ENCODE measurements at places on chromosomes 4 and X.

- H3K27ac ChIP-seq = no peak overlapping the region
- H3K4me1 ChIP-seq = no peaks in the 10 kb centered on the region
- H3K4me3 ChIP-seq = no peak overlapping the region
- H3K36me3 ChIP-seq = no peaks in the 10 kb centered on the region
Observed at GRCh38 chr4:90845777-90846176, 718.6 kb downstream of the CCSER1 start.

- peaks cover 25% of the 10 kb centered on the region for H3K27me3 ChIP-seq
- no peaks in the 10 kb centered on the region for H3K4me1 ChIP-seq
- no peak overlapping the region for H3K4me3 ChIP-seq
- no peaks in the 10 kb centered on the region for H3K36me3 ChIP-seq
- H3K27ac ChIP-seq = no peak overlapping the region
Observed at GRCh38 chrX:17030580-17031270, 84.3 kb downstream of the REPS2 start.

GRCh38 chr4:8819019-8819418, 52.6 kb downstream of the HMX1 start:
- no peak overlapping the region for H3K4me3 ChIP-seq
- no peaks in the 10 kb centered on the region for H3K27me3 ChIP-seq
- H3K27ac ChIP-seq = no peak overlapping the region
- H3K4me1 ChIP-seq = no peaks in the 10 kb centered on the region

DNA sequence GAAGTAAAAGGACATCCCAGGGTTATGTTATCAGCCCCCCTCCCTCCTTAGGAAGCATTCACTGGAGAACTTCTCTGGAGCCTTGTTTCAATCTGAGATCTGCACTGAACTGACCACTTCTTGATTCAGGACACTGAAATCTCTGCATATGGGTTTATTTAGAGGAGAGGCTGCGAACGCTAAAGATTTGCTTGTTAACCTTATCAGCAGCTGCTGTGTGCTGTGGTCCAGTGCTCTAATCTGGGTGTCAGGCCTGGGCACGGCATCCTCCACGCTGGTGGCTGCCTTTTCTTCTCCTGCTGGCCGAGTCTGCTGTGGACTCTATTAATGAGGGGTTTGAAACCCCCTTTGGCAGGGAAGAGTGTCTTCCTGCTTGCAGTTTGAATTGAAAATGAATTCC, 1094.7 kb upstream of the TENM3 start:
- H3K36me3 ChIP-seq = no peaks in the 10 kb centered on the region
- H3K4me1 ChIP-seq = no peaks in the 10 kb centered on the region
- H3K4me3 ChIP-seq = no peak overlapping the region
- H3K27me3 ChIP-seq = peaks cover 10% of the 10 kb centered on the region
- no peak for DNase-seq
- no peak overlapping the region for H3K27ac ChIP-seq

DNA sequence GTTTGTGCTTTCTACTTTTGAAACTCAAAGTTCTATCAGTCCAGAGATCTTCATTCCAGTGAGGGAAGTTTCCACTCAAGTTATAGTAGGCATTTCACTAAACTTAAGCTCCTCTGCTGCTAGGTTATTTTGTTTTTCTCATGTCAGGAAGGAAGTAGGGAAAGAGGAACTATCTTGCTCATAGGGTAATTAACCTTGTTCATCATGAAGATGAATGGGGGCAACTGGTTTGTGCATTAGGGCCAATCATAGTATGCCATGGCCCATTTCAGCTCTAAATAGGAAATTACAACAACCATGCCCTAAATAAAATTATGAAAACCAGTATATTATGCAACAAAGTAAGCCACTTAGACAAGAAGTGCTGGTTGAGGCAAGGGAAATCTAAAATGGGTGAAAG, 804.7 kb upstream of the NDST4 start:
- H3K27me3 ChIP-seq = no peaks in the 10 kb centered on the region
- DNase-seq = peak; percentile 91
- no peaks in the 10 kb centered on the region for H3K36me3 ChIP-seq
- no peak overlapping the region for H3K4me3 ChIP-seq
- peak overlapping the region; percentile 67 for H3K27ac ChIP-seq

DNA sequence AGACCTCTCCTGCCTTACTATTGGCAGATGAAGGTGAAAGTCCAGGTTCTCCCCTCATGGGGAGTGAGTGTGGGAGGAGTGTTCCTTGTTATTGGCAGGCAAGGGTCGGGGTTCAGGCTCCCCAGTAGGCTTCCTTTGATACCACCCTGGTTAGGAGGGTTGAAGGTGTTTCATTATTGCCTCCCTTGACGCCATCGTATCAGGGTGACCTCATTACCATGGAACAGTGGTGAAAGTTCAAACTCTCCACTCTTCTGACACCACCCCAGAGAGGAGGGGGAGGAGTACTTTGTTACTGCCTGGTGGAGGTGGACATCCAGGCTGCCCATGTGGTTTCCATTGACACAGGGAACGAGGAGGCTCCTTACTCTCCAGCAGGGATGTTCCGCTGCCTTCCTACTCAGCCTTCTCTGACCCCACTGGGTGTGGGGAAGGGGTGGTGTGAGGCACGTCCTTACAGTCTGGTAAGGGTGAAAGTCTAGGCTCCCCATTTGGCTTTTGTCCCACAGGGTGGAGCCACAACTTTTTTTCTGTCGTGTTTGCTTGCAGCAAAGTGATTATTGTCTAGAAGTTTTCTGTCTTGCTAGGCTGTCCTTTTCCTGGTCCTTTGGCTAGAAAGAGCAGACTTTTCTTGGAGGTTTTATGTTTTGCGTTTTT, 37.2 kb upstream of the USP9X start:
- H3K27ac ChIP-seq = no peak overlapping the region
- peaks cover 2% of the 10 kb centered on the region for H3K4me1 ChIP-seq
- no peak overlapping the region for H3K4me3 ChIP-seq
- no peaks in the 10 kb centered on the region for H3K27me3 ChIP-seq
- no peak for DNase-seq

DNA sequence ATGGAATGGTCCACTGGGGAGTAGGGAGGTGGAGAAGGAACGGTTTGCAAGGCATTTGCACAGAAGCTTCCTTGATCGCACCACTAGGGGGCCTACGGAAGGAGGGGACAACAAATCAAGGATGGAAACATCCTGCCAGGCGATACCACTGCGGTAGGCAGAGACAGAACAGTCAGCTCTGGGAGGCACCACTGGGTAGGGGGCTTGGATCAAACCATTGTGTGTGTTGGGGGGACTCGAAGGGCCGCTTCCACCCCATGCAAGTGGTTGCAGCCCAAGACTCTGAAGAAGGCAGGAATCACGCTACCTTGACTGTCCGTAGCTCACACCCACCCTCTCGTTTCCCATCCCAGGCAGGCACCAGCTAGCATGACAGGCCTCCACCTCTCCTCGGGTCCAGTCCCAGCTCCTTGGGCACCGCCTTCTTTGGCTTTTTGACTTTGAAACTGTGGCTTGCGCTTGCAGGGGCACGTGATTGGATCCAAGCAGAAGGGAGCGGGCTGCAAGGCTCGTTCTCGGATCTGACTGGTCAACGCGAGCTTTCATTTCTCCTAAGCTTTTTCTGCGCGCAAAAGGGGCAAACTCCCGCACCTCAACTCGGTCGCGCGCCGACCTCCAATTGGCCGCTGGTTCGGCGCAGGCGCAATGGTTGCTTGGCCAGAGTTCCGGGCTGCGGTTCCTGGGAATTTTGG, 28.4 kb downstream of the GAGE1 start:
- H3K27me3 ChIP-seq = no peaks in the 10 kb centered on the region
- H3K4me1 ChIP-seq = no peaks in the 10 kb centered on the region
- peak; percentile 11 for DNase-seq

DNA sequence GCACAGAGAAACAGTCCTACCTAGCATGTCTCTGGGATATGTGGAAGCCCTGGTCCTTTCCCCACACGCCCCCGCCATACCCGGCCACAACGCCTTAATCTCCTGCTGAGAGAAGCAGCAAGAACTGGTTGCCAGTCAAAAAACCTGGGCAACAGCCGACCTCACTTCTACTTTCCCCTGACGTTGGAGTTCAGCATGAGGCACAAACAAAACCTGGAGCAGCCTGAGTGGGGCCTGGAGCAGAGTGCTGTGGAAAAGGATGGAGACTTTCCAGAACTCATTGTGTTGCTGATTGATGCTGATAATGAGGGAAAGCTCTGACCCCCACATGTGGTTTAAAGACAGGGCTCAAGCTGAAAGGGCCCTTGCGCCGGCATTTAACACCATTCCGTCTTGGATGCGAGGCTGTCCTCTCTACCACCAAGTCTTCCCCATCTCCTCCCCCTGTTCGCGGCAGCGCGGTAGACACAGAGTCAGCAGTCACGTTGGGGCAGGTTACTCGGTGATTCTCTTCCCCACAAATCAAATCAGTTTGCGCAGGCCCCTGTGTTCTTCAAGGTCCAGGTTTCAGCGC, 666 bp downstream of the CCDC158 start:
- no peak for DNase-seq
- no peak overlapping the region for H3K27ac ChIP-seq
- no peak overlapping the region for H3K4me3 ChIP-seq
- H3K4me1 ChIP-seq = no peaks in the 10 kb centered on the region
- H3K36me3 ChIP-seq = no peaks in the 10 kb centered on the region

- H3K36me3 ChIP-seq = no peaks in the 10 kb centered on the region
- peak; percentile 85 for DNase-seq
- no peaks in the 10 kb centered on the region for H3K27me3 ChIP-seq
- H3K4me3 ChIP-seq = no peak overlapping the region
- peaks cover 7% of the 10 kb centered on the region for H3K4me1 ChIP-seq
Observed at GRCh38 chrX:22666441-22666840, 333.3 kb upstream of the DDX53 start.

DNA sequence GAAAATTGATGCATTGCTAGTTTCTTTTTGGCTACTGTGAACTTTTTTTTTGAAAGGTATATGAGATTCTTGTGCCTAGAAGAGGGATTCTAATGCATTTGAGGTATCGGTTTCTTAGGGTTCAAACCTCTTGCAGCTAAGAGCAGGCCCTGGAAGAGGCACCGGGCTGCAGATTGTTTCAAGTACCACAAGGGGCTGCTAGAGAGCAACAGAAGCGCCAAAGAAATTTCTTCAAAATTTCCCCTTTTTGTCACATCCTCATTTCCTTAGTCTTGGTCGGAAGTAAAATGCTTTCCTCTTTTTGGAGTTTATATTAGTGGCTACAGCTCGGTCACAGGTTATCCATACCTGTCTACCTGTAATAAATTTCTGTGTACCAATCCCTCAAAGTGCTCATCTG, 89.8 kb downstream of the PDGFRA start:
- no peaks in the 10 kb centered on the region for H3K36me3 ChIP-seq
- H3K27me3 ChIP-seq = no peaks in the 10 kb centered on the region
- no peak overlapping the region for H3K4me3 ChIP-seq
- no peaks in the 10 kb centered on the region for H3K4me1 ChIP-seq

- H3K4me1 ChIP-seq = peaks cover 13% of the 10 kb centered on the region
- no peak for DNase-seq
- no peak overlapping the region for H3K4me3 ChIP-seq
- H3K36me3 ChIP-seq = peaks cover 11% of the 10 kb centered on the region
- H3K27me3 ChIP-seq = no peaks in the 10 kb centered on the region
Observed at GRCh38 chr4:75769036-75769435, 44.7 kb downstream of the USO1 start.

DNA sequence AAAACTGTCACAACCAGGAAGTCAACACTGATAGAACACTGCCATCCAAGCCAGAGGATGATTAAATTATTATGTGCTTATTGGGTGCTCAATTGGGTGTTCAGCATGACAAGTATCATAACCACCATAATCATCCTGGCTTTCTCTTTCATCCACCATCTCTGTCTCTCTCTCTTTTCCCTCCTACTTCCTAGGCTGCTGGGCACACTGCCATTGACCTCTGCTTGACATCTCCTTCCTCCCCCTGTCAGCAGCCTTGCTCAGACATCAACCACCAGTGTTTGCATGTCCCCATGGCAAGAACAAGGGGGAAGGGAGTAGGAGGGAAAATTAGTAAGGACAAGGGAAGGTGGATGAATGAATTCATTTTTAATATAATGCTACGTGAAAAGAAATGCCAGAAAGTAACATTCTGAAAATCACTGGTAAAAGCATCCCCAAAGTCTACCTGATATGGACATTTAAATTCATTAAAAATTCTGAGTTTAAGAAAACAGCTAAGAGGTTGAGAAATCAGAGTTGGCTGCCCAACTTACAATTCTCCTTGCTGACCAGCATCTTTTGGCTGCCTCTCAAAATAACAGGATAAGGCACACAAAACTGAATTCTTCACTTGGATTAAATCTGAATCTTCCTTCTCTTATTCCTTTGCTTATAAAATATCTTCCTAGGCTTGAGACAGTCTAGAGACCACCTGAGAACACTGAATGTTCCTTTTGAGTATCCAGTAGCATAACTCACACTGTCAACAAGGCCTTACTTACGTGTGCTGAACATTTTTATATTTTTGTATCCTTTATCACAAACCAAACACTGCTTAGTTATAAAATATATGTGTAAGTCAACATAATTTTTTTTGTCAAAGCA, 48.5 kb downstream of the SNCA start:
- H3K4me3 ChIP-seq = no peak overlapping the region
- no peaks in the 10 kb centered on the region for H3K36me3 ChIP-seq
- no peak for DNase-seq
- no peak overlapping the region for H3K27ac ChIP-seq
- no peaks in the 10 kb centered on the region for H3K27me3 ChIP-seq

DNA sequence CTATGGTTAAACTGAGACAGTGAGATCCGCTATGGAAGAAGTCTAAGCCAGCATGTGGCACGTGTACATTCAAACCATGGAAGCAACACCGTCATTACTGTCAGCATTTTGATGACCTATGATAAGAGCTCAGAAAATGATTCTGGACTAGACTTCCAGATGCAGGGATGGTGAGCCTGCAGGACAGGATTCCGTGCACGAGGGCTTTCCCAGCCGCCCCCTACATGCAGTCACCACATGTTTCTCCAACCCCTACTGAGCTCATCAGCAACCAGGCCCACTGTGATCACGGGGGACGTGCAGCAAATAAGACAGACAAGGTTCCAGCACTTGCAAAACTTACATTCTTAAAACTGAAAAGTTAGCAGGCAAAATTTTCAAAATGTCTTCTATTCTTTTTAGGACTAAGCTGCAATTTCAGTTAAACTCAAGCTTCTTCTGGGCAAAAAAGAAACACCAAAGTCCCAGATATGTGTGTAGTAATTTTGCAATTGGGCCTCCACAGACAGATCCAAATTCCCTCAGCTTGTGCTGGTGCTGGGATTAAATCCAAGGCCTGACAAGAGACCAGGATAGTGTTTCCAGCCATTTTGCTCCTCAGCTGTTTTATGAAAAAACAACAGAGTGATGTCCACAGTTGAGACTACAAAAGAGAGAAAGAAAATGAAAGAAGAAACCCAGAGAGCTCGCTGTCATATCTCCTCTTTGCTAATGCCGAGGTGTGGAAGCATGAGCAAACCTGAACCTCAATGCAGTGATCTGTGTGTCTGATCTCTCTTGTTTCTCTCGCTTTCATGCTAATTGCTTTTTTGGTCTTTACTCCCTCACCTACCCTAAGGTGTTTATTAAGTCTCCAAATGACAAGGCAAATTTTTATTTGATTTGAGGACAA, 118.2 kb downstream of the AFAP1 start:
- peaks cover 30% of the 10 kb centered on the region for H3K4me1 ChIP-seq
- no peaks in the 10 kb centered on the region for H3K27me3 ChIP-seq
- no peak overlapping the region for H3K27ac ChIP-seq
- no peak overlapping the region for H3K4me3 ChIP-seq
- peaks cover 3% of the 10 kb centered on the region for H3K36me3 ChIP-seq
- no peak for DNase-seq

GRCh38 chr4:77204621-77205020, 47.6 kb downstream of the CCNG2 start:
- DNase-seq = no peak
- no peaks in the 10 kb centered on the region for H3K36me3 ChIP-seq
- no peaks in the 10 kb centered on the region for H3K27me3 ChIP-seq
- H3K4me3 ChIP-seq = no peak overlapping the region

GRCh38 chr4:70760662-70761061, 38.9 kb downstream of the RUFY3 start:
- DNase-seq = no peak
- H3K27me3 ChIP-seq = no peaks in the 10 kb centered on the region
- no peaks in the 10 kb centered on the region for H3K36me3 ChIP-seq
- no peak overlapping the region for H3K27ac ChIP-seq
- H3K4me3 ChIP-seq = no peak overlapping the region
